Activated naive CD4-positive, alpha-beta T cell treated with anti-CD3 and anti-CD28 coated beads, Interleukin-2, amount 50 U/mL, for 16 hours (primary cell): ENCODE measurements at places on chromosomes 3 and 15.
A peak's percentile ranks its signal among the peaks of the same experiment; 100 is the strongest.

DNA sequence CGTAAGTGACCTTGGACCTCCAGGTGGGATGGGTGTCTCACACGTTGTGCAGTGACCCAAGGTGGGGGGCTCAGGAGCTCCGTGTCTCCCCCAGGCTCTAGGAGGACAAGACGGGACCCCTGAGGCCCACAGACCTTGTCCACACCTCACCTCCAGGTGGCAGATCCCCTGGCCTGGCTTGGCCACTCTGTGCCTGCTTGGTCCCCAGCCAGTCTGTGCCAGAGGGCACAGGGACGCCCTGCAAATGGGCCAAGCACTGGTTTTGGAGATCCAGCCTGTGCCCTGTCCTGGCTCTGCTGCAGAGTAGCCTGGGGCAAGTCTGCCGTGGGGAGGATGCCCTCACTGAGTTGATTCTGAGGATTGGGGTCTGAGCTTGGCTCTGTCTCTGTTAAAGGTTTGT, 14.0 kb downstream of the SLC6A6 start:
- DNase-seq: no peak

DNA sequence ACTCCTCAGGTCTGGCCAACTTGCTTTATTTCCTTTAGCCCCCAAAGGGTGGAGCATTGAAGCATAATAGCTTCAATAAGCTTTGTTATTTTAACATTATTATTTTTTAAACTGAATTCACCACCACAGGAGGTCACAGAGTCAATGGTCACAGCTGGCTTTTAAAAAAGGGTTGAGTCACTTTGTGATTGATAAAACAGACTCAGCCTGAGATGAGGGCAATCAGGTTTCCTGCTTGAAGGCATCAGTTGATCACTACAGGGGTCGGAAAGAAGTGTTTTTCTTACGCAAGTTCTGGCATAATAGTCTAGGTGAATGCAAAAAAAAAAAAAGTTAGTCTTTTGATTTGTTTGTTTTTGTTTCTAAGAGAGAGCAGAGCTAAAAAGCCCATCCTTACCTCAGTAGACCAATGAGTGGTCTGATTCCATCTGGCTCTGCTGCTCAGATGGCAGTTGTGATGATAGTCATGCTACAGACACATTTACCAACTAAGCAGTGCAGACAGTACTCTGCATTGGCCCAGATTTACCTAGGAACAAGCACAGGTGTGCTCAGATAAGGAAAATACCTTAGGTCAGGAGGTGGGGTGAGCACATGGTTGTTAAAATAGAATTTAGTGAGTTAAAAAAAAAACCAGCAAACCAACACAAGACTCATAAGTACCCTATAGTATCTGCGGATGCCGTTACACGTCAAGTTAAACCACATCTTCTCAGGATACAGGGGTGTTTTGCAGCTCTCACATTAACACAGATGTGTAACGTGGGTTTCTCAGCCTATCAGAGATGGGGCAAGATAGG, 22.6 kb downstream of the ZNF80 start:
- DNase-seq: no peak

DNA sequence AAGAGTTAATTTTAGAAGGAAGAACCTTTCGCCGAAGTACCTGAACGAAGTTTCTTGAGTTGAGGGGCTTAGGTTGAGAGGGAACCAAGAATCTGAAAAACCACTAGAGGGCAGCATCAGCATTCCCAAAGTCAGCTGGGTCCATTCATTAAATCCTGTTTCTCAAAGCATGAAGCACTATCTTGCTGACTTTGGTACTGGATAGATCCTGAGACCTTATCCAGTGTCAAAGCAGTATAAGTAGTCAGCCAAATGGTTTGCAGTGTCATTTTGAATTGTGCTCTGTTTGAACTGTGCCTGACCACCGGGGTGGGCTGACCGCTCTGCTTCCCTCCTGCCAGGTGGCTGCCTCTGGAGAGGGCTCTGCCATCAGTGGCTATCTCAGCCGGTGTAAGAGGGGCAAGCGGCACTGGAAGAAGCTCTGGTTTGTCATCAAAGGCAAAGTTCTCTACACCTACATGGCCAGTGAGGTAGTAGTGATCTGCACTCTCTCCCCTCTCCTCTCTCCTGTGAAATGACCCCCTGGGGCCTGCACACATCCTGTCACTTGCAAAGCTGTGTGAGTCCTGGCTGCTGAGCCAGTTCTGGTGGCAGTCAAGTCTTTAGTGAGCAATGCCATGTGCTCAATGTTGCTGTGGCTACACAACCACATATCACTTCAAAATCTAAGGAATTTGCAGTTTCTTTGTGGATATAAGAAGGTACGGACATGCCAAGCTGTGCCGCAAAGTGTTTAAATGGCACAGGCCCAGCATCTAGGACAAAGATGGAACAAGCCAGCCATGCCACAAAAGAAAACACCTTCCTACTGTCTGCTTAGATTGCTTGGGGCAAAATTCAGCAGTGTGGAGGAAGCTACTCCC, 21.4 kb upstream of the NR2C2 start:
- DNase-seq: no peak

DNA sequence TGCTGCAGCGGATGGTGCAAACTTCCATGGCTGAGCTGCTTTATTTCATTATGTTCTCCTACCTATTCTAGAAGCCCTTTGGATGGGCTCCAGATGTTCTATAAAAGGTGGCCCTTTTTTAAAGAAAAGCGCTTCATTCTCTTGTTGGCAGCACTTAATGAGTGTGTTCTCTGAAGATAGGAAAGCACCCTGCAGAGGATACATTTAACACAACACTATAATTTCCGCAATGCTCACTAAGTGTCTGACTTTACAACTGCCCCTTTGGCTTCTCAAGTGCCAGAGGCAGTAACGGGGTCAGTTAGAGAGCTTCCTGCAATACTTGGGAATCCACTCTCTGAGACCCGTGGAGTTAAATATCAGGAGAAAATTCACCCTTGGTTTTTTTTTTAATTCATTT, 88.1 kb downstream of the MDFIC2 start:
- DNase-seq: no peak

- no peak for DNase-seq
These were observed 572.2 kb downstream of the MECOM start for GRCh38 chr3:169091196-169091823.

DNA sequence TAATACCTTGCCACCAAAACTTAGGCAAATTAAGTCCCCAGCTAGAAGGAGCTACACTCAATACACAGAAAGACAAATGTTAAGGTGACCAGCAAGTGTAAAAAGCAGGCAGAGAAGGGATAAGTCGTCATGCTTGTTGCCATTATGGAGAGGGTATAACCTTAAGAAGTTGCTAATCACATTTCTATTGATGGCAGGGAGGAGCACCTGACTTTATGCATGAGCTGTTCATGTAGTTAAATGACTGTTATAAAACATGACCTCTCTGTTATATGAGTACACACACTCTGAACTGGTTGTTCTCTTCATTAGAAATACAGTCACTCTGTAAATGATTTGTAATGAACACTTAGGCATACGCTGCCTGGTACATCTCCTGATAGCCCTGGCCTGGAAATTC, 6.6 kb upstream of the CCNL1 start:
- DNase-seq: no peak

DNA sequence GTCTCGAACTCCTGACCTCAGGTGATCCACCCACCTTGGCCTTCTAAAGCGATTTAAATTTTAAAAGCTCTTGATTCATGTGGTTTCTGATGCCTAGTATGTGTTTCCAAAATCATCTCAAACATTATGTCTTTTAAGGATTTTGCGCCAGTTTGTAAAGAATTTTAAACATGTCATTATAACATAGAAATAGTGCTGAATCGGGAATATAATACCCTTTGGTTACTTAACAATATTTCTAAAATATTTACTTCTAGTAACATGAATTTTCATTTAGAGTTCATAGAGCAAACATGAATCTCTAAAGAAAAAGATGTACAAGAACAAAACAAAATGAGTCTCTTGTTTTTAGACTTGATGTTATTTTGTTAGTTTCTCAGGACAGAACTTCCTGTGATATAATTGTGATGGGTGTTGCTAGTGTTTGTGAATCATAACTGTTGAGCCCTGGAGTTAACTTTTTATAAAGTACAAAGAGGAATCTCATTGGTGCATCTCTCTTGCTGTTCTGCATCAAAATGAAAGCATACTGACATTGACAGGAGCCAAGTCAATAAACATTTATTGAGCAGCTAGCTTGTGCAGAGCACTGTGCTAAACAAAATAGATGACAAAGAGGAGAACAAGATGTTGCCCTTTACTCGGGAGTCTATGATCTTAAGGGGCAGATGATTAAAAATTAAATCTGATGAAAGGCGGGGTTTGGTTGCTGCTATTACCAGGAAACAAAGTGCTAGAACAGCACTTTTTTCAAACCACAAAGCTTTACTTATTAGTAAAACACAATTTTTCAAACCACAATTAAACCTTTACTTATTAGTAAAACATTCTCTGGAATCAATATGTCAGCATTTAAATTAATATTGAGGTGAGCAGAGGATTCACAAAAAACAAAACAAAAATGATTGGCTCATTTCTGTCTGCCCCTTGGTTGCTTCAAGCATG, 73.4 kb downstream of the MME start:
- DNase-seq: no peak

DNA sequence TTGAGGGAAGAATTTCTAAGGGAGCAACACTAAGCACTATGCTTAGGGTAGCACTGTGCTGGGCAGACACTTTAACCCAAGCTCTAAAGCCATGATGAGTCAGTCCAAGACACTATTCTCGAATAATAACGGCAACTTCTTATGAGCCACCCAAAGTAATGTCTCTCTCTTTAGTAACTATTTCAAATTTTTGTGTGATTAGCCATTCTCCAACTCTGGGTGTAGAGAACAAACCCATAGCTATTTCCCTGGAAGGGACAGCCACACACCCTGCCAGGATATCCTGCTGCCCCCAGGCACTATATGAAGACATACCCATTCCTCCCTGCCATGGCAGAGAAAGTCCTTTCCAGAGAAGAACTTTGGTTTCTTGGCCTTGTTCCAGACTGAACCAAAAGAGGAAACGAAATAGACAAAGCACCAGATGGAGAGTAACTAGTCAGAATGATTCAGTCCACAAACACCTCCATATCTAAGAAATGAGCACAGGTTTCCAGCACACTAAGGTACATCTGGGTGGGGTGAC, 384.9 kb upstream of the THBS1 start:
- no peak for DNase-seq

GRCh38 chr15:77543159-77543882, 89.4 kb downstream of the LINGO1 start:
- peak; percentile 83 for DNase-seq

DNA sequence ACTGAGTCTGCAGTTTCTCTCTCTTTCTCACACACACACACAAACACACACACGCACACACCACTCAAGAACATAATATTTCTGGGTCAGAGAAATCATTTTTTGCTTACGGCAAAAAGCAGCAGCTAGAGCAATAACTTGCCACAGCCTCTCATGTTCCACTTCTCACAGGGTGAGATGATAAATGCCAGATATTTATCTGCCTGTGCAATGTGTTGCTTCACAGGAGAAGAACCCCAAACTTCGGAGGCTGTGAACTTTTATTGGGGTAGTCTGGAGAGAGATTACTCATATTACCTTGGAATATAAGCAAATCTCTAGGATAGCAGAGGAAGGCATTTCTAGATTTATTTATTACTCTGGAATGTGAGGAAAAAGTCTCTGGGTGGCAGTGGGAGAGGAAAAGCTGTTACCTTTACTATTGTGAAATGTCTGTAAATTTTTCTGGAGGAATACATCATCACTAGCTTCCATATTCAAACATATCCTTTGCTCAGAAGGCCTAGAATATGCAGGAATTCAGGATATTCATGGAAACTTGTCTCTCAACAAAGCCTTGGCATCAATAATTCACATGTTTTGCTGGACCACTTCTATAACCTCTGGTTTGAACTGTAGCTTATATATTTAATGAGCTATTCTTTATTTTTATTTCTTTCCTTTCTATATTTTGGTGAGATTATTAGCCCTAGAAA, 369.2 kb downstream of the NSUN3 start:
- no peak for DNase-seq

DNA sequence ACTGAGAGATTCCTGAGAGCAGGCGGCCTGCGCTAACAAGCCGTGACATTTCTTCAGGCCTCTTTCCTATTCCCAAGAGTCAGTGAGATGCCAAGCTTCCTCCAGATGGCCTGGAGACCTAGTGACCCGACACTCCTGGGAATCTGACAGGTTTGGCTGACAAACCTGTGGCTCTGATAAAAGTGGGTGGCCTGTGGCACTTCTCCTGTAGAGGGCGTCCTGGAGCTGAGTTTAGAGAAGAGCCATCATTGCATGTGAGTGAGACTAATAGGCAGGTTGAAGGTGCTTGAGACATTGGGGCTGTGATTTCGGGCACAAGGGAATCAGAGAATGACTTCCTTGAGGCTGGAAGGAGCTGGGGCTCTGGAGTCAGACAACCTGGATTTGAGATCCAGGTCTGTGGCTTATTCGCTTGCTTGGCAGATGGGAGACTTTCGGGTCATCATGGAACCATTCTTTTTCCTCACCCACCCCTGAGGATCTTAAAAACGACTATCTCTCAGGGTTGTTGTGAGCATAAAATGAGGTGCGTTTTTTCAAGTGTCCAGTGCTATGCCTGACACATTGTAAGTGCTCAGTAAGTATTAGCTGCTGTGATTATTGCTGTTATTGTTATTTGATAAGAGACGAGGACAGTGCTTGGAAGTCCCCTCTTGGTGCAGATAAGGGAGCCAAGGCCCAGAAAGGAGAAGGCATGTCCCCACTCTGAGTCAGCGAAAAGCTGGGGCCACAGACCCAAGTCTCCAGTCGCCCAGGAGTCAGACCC, 77.2 kb downstream of the SCN10A start:
- no peak for DNase-seq

DNA sequence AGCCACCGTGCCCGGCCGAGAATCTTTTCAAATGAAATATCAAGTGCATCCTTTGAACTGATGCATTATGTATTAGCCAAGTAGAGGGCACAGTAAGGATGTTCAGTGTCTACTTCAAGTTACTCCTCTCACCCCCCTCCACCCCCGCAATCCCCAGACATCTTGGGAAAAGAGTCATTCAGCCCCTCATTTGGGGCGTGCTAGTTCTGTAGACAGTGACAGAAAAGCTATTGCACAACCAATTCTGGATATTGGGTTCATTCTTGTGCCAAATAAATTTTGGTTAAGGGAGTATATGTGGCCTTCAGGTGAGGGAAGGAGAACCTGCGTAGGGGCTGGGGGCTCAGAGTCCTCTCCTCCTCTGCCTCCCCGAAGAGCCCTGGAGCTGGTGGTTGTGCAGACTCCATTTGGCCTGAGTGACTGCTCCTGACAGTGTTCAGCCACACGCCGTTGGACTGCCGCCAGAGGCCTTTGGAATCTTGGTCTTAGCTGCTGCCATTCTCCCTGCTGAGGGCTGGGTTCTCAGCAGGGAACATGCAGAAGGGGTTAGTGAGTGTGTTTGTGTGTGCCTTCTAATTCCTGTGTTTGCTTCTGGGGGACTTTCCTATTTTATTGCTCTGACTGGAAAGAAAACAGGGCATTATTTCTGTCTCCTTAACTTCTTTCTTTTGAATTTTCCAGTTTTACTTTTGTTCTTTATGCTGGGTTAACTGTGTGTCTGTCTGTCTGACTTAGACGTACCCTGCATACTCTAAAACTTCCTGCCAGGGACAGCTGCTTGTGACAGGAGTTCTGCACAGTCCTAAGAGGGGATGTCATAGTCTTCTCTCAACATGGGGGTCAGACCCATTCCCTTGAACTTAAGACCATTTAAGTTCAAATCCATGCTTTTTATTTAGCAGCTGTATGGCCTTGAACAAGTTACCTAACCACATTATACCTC, 21.0 kb downstream of the RARB start:
- DNase-seq: no peak

GRCh38 chr15:100722551-100723314, 120.3 kb downstream of the ASB7 start:
- DNase-seq: no peak

GRCh38 chr3:160473978-160474377, 24.4 kb upstream of the TRIM59 start:
- no peak for DNase-seq
